ENCODE measurements at places on chromosomes 7 and 10.

- no peak for DNase-seq
Measured at GRCh38 chr10:104250371-104250770, 4.3 kb upstream of the GSTO1 start.

GRCh38 chr10:129057856-129058663 is 409.0 kb upstream of the MGMT start:
- DNase-seq, result no peak

DNA sequence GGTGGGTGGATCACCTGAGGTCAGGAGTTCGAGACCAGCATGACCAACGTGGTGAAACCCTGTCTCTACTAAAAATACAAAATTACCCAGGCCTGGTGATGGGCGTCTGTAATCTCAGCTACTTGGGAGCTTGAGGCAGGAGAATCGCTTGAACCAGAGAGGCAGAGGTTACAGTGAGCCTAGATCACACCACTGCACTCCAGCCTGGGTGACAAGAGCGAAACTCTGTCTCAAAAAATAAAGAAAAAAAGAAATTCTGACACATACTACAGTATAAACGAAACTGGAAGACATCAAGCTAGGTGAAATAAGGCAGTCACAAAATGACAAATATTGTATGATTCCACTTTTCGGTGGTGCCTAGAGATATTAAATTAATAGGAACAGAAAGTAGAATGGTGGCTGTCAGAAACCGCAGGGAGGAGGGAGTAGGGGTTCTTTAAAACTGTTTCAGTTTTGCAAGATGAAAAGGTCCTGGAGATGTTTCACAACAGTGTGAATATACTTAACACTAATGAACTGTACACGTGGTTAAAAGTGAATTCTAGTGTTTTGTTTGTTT is 23.2 kb downstream of the PILRA start:
- DNase-seq, result no peak

- DNase-seq, result no peak
Measured at GRCh38 chr7:113548561-113548960, 370.2 kb downstream of the PPP1R3A start.
